ENCODE measurements at places on chromosomes 11 and 22. TPM values are rescaled to one million over a fixed set of nuclear protein-coding genes. Genes with fewer than 3 reads are reported as not detected.

The EHF gene
- not detected for total RNA-seq

- no peak for DNase-seq
Observed at GRCh38 chr11:60863550-60864521, 3.5 kb upstream of the ZP1 start.

GRCh38 chr22:46964773-46965550, 202.5 kb downstream of the TBC1D22A start:
- no peak for DNase-seq

DNA sequence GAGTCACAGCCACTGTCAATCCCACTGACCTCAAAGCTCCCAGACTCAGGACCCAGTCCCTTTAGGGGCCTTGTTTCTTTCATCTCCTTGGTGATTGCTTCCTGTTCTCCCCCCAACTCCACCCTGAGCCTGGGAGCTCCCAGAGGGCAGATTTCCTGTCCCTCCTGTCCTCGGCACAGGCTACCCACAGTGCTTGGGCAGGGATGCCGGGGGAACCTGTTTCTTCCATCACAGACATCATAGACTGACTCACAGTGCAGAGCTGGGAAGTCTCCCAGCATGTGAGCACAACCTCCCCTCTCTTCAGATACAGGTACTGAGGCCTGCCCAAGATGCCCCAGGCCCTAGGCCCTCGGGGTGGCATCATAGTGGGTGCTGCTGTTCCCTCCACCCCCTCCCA, 16.6 kb downstream of the TRIM29 start:
- no peak for DNase-seq

GRCh38 chr22:35218079-35218478, 39.2 kb upstream of the HMGXB4 start:
- DNase-seq, result no peak

DNA sequence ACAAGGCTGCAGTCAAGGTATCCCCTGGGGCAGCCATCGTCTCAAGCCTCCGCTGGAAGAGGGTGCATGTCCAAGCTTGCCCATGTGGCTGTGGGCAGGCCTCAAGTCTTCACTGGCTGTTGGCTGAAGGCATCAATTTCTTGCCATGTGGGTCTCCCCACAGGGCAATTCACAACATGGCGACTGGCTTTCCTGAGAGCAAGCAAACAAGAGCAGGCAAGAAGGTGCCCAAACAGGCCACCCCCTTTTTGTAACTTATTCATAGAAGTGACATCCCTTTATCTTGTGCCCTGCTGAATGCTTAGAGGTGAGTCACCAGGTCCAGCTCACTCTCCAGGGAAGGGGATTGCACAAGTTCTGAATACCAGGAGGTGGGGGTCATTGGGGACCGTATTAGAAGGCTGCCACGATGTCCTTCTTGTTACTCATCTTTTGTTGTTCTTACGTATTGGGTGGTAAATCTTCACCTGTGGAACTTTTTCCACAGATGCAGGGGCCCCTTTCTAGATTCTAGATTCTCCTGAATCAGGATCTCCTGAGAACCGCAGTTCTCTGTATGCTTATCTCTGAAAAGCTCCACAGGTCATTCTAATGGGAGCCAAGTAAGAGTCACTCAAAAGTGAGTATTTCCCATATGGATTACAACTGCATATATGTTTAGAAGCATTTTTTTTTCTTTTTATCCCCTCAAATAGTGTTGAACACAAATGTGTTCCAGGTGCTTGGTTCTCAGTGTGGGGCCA, 44.2 kb upstream of the MICAL2 start:
- no peak for DNase-seq

DNA sequence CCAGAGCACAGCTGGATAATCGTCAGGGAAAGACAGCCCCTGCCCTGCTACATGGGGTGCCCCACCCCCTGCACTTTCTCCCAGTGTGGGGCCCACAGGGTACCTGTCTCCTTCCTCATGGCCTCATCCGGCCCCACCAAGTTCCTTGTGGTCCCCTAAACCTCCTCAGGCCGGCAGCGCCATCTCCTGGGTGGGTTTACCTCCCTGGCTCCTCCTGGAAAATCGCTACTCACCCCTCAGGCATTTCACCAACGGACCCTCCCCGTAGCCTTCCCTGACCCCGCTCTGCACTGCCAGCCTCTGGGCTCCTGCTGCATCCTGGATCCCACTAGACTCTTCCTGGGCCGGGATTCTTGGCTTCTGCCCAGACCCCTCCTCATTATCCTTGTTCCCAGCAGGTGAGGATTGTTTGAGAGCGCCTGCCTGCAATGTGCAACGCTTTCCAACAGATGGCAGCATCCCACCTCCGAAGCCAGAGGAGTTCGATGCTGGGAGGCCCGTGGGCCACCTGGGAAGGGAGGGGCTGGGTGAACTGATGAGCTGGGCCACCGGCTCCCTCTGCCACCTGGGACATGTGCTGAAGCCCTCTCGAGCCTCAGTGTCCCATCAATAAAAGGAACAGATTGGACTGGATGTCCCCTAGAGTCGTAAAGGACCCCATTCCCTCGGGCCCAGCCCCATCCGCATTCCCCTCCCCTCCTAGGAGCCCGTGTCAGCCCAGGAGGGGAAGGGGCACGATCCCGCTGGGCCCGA, 44.2 kb upstream of the TTLL12 start:
- DNase-seq, result peak; percentile 70

GRCh38 chr22:25702571-25703167, 39.3 kb upstream of the MYO18B start:
- DNase-seq, result peak; percentile 17

All from activated naive CD8-positive, alpha-beta T cell treated with anti-CD3 and anti-CD28 coated beads for 36 hours (primary cell).